ENCODE measurements at places on chromosomes 2 and 18.

DNA sequence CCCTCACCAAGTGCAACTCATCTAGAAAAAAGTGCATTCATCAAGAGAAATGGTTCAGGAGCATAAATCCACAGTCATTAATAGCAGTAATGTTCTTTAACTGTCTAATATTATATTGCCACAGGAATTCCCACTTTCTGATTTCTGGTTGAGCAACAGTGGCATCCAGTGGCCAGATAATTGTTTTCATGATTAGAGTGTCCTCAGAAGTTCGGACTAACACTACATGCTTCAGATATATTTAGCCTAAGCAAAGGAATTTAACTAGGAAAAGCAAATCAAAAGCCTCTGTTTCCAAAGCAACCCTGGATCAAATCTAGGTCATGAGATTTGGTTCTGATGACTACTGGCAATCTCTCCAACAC lies 9.8 kb upstream of the ERBB4 start:
- H3K27ac ChIP-seq: no peak overlapping the region
- no peaks in the 10 kb centered on the region for H3K36me3 ChIP-seq
- DNase-seq: peak; percentile 28
- H3K4me1 ChIP-seq: no peaks in the 10 kb centered on the region
- no peak overlapping the region for H3K4me3 ChIP-seq
- H3K27me3 ChIP-seq: no peaks in the 10 kb centered on the region

GRCh38 chr2:70569559-70569958 lies 15.9 kb upstream of the TGFA start:
- no peak overlapping the region for H3K27ac ChIP-seq
- DNase-seq: no peak
- H3K4me1 ChIP-seq: no peaks in the 10 kb centered on the region
- H3K27me3 ChIP-seq: peaks cover 6% of the 10 kb centered on the region
- no peak overlapping the region for H3K4me3 ChIP-seq
- H3K36me3 ChIP-seq: no peaks in the 10 kb centered on the region

- H3K27me3 ChIP-seq: no peaks in the 10 kb centered on the region
- DNase-seq: no peak
- no peak overlapping the region for H3K27ac ChIP-seq
- no peak overlapping the region for H3K4me3 ChIP-seq
- no peaks in the 10 kb centered on the region for H3K4me1 ChIP-seq
Measured at GRCh38 chr2:123840574-123840973, 184.5 kb upstream of the CNTNAP5 start.

DNA sequence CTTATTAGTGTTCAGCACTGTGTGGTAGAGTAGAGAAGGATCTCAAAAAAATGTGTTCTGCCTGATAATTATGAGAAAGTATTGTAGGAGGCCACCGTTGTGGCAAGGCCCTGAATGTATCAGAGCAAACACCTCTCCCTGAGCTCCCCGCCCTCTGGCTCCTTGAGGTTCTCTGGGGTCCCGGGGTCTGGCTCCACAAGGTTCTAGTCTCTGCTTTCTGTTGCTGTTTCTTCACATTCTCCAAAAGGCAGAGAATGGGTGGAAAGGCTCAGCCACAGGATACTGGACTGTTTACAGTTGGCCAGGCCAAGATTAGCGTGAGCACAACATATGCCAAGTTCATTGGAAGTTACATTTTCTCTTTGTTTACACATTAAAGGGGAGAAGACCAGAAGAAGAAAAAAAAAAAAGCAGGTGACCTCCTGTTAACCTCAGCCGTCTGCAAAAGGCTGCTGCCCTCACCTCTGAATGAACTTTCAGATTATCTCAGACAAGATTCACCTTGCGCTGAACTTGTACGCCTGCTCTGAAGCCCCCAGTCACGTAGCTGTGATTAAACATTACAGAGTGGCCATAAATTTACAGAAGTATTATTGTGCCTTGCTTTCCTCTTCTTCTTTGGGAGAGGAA lies 56.6 kb upstream of the CYP26B1 start:
- H3K4me3 ChIP-seq: no peak overlapping the region
- DNase-seq: no peak
- H3K4me1 ChIP-seq: peaks cover 25% of the 10 kb centered on the region
- no peaks in the 10 kb centered on the region for H3K27me3 ChIP-seq
- H3K36me3 ChIP-seq: no peaks in the 10 kb centered on the region
- H3K27ac ChIP-seq: no peak overlapping the region

DNA sequence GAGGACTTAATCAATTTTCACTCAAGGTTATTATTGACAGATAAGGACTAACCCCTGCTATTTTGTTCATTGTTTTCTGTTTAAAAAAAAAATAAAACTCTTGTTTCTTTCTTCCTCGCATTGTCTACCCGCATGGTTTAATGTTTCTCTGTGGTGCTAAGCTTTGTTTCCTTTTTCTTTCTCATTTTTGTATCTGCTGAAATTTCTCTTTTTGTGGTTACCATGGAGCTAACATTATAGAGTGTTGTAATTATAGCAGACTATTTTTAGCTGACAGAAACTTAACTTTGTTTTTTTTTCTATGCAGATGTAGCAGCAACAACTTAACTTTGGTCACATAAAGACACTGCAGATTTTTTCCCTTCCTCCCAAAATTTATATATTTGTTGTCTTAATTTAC lies 43.1 kb upstream of the CHN1 start:
- H3K27ac ChIP-seq: no peak overlapping the region
- H3K27me3 ChIP-seq: no peaks in the 10 kb centered on the region
- DNase-seq: no peak
- no peaks in the 10 kb centered on the region for H3K36me3 ChIP-seq

DNA sequence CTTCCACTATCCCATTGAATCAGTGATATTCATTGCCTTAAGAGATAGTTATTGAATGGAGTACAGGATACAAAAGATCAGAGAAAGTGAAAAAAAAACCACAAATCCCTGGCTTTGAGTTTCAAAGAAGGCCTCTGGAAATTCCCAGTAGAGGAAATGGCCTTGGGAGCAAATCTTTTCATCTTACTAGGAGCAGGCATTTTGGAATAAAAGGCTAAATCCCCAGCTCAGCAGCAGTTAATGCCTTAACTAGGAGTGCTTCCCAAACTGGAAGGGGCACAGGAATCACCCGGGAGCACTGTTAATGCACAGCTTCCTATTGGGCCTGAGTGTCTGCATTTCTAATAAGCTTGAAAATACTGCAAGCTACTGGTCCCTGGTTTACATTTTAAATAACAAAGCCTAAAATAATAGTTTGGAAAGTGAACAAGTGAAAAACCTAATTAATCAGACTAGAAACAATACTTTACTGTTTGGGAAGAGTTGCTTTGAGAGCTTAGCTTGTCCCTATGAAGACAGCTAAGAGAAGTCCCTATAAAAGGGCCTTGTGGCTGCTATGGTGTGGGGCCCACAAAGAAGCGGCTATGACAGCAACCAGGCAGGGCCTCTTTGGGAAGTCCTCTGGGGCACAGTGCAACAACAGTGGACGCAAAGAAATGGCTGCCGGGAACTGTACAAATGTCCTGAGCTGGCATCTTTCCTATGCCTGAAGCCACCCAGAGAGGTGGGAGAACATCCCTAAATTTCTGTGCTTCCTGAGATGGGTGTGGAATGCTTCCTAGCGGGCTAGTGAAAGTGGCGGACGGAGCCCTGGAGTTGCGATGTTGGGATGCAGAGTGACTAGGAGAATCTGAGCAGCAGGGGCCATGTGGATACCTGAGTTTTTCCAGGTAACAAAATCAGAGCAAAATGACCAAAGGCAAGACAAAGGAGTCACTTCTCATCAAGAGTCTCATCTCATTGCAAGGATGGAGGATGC lies 117.1 kb upstream of the KLHL14 start:
- DNase-seq: no peak
- no peak overlapping the region for H3K27ac ChIP-seq
- no peaks in the 10 kb centered on the region for H3K27me3 ChIP-seq
- no peak overlapping the region for H3K4me3 ChIP-seq

Data from SK-N-SH (cell line).